ENCODE measurements at places on chromosomes 13 and 19.

GRCh38 chr13:45876781-45877180 is 25.2 kb upstream of the SIAH3 start:
- no peak for DNase-seq

DNA sequence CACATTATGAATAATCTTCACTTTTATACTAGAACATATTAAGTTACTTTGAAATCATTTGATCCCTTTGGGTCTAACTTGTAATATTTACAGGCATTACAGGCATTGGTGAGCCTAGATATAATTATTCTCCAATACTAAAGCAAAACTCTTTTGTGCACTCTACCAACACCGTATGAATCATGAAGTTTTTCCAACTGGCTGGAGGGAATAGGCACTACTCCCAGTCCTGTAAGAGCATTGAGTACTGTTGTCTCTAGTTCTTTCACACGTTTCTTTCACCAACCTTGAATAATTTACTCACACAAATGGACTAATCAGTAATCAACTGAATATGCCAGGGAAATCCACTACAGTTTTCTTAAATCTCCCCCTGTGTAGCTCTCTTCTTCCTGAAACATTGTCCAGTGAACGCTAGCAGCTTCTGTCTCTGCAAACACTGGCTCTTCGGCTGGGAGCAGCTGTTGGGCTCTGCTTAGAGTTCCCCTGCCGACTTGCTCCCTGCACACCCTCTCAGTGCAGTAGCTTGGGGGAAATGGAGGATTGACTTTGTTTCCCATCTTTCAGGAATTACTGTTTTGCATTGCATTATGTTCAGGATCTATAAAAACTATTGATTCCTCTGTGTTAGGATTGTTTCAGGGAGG is 476.7 kb downstream of the RFC3 start:
- DNase-seq: no peak

DNA sequence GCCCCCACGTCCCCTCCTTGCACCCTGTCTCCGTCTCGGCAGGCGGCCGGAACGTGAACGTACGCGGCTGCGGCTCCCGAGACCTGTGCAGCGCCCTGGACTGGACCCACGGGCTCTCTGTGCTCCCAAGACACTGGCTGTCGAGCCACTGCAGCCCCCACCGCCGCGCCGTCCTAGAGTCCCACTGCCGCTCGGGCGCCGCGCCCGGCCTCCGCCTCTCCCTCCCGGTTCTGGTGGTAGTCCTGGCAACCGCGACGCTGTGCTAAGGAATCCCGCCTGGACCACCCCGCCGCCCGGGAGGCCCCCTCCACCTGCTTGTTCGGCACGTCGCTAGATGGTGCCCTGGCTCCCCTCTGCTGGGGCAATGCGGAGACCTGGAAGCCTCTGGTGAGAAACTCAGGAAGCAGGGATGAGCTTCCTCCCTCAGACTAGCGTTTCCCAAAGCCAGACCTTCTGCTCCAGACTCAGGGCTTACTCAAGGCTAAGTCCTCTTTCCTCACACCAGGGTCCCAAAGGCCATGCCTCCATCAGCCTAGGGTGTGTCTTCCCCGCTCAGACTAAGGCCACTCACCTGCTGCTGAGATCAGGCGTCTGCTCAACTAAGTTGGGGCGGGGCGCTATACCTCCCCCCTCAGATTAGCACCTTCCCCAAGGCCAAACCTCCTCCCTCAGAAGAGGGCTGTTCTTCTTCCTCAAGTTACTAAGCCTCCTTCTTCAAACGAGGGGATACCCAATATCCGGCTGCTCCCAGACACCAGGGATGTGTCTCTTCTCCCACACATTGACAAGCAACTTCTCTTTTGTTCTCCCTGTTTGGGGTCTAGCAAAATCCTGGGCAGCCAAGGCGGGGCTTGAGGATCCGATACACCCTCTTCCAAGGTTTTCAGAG is 16.1 kb upstream of the IRGC start:
- DNase-seq: no peak

DNA sequence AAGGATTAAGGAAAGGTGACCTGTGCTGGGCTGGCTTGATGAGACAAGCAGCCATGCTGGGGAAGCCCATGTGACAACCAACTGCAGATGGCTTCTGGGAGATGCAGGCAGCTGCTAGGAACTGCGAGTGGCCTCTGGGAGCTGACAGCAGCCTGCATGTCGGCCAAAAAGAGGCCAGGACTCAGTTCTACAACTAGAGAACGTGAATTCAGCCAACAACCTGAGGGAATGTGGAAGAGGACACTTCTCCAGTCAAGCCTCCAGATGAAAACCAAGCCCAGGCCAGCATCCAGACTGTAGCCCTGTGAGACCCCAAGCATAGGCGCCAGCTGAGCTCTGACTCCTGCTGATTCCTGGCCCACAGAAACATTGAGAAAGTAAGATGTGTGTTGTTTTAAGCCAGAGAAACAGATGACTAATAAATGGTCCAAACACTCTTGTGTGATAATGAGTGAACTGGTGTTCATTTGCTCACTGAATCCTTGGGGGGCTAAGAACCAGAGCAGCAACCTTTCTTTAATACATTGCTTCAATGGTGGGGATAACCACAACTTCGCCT is 45.0 kb downstream of the SLC7A1 start:
- DNase-seq: no peak

- DNase-seq: no peak
Observed at GRCh38 chr13:93976528-93976927, 503.0 kb downstream of the DCT start.

DNA sequence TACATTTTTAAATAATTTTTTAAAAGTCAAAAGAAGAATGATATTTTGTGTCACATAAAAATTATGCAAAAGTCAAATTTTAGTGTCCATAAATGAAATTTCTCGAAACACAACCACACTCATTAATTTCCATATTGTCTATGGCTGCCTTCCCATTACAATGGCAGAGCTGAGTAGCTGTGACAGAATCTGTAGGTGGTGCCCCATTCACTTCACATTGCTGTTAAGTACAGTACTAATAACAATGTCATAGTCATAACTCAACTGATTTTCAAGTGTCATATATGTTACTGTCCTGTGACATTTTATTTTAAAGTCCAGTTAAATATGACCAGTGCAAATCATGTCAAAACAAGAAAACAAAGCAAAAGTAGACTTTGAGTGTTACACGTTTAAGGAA is 114.3 kb downstream of the SPRY2 start:
- DNase-seq: no peak

All from hepatic stellate cell (primary cell).